ENCODE measurements at places on chromosomes 2 and 18.
A peak's percentile ranks its signal among the peaks of the same experiment; 100 is the strongest.

DNA sequence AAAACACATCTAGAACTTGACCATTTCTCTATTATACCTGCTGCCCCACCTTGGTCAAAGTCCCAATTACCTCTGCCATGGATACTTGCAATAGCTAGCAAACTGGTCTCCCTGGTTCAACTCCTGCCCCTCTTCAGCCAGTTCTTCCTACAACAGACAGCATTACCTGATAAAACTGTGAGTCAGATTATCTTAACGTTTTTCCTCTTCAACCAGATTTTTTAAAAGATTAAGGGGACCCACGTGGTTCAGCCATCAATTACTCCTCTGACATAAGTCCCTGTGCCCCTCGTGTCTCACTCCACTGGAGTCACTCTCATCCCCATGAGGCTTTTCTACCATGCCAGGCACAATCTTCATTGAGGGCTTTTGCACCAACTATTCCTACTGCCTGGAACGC is 5.3 kb upstream of the ARHGAP15 start:
- DNase-seq = no peak

DNA sequence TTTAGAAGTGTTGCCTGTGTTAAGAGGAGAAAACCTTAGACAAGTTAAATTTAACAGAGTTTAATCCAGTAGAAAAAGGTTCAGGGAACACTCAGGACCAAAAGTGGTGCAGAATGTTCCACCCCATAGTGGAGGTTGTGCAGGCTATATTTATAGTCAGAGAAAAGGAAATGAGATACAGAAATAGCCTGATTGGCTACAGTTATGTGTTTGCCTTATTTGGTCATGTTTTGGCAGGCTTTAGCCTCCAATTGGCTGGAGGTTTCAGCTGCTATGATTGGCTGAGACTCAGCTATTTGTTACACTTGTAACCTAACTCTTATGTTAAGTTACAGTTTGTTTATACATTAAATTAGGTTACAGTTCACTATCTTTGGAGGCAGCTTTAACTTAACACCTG is 4.2 kb downstream of the STAMBP start:
- no peak for DNase-seq

DNA sequence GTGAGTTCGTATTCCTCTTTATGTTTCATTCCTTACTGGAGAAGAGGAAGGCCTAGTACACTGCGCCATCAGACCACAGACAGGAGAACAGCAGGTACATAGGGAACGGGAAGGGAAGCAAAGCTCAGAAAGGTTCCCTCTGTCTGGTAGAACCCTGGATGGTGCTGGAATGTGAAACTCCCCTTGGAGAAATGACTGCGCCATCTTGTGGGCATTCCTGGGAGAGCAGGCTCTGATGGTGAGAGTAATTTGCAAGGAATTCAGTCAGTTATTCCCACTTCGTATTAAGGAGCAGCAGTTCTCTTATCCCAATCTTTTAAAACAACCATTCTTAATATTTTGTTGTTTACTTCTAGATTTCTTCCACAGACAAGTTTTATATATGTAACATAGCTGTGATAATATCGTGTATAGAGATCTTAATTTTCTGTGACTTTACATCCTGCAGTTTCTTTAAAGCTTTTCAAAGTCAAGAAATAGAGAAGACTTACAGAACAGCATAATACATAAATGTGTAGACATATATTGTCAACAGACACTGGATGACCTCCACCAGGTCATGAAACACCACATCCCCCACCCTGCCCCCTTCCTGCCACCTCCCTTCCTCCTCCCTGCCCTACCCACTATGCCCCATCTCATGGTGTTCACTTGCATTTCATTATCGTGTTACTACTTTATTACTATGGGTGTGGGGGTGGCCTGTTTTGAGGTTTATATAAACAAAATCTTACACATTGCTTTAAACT is 83.9 kb downstream of the ARHGEF4 start:
- DNase-seq = peak; percentile 63

DNA sequence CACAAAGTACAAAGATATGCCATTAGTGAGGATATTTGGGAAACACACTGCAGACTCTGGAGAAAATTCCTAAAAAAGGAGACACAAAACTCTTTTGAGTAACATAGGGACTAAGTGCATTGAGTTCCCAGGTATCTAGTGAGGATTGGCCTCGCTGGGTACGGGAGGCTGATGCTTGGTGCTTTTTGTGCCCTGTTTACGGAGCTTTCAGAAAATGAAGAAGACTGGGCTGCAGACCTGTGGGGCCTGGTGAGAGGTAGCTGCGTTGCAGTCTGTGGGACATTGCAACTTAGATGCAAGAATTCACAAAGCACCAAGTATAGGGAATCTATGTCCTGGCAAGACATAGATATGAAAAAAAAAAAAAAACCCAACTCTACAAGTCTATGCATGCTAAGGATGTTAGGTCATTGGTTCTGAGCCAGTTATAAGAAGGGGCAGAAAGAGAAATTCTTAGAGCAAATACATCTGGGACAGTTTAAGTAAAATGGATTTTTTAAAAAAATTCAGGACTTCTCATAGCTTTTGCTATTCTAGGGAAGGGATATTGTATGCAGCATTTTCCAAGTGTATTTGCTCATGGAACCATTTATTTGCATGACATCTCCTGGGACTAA is 156.0 kb downstream of the SLC4A3 start:
- no peak for DNase-seq

- DNase-seq = no peak
These were observed 1387.1 kb upstream of the TMEFF2 start for GRCh38 chr2:193581807-193582206.

DNA sequence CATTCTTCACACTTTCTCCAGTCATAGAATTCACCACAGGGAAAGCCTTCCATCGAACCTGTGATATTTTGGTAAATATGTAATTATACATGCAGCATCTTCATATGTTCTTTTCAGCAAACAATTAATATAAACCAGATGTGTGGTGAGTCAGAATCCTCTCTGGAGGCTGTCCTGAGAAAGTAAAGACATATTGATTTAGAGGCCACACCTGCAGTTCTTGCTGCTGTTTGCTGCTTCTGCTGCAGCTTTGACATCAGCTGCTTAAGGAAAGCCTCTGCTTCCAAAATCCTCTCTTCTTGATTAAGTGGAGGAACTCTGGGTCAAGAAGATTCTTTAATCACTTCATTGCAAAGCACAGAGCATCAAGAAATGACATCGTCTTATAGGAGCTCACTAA is 568.8 kb upstream of the ZEB2 start:
- DNase-seq = no peak

All from ureter (tissue), 1 donor.